ENCODE measurements at places on chromosomes 4 and X.

- no peak for DNase-seq
These were observed 5.0 kb upstream of the MSANTD1 start for GRCh38 chr4:3244002-3244401.

DNA sequence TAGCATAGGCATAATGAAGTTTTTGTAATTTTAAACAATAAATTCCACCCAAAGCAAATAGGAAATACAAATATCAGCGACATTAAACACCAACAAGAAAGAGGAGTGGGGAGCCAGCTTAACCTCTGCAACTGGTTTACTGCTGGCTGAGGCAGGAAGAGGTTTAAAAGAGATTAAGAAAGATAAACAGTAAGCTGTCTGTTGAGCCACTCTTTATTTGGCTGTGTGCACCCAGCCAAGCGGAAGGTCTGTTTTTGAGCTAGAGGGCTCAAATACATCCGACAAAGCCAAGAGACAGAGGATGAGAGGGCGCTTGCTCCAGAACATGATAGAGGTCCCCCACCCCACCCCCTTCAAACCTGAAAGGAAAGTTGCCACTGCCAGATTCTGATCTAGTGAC, 191.4 kb downstream of the MGST2 start:
- no peak for DNase-seq

DNA sequence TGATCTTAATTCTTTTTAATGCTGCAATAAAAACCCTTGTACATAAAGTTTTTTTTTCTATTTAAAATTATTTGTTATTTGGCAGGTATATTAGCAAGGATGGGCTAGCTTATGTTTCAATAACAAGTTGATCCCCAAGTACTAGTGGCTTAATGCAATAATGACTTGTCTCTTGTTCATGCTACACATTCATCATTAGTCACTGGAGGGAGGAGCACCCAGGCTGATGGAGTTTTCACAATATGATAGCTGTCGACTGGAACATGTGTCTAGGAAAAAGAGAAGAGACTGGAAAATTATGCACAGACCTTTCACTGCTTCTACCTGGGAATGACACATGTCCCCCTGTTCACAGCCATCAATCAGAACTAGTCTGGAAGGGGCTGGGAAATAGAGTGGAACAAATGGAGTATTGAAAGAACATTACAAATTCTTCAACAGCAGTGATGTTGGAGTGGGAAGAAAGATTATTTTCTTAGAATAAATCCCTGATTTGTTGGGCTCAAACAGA, 387.9 kb upstream of the RPS6KA3 start:
- DNase-seq = no peak

- DNase-seq = peak; percentile 36
These were observed 70.2 kb downstream of the CD38 start for GRCh38 chr4:15848191-15848842.

DNA sequence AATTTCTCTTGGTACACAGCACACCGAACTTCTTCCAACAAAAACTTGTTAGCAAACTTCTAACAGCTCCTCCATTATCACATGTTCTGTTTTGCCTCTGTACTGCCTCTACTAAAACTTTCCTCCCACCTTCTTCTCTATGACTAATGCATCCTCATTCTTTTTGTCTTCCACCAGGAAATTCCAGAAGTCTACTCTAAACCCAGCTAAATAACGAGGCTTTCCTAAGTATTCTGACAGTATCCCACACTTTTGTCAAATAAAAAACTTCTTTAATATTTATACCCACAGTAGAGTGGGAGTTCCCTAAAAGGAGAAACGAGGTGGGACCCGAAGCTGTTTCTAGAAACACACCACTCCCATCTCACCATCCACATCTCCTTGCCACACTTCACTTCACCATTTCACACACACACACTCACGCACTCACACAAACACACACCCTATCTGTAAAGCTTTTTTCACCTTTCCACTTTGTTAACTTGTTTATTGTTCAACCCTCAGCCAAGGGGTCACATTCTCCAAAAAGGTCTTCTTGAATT, 280.3 kb downstream of the ARAP2 start:
- peak; percentile 16 for DNase-seq

- no peak for DNase-seq
These were observed 16.1 kb downstream of the LRP2BP start for GRCh38 chr4:185379326-185380295.

DNA sequence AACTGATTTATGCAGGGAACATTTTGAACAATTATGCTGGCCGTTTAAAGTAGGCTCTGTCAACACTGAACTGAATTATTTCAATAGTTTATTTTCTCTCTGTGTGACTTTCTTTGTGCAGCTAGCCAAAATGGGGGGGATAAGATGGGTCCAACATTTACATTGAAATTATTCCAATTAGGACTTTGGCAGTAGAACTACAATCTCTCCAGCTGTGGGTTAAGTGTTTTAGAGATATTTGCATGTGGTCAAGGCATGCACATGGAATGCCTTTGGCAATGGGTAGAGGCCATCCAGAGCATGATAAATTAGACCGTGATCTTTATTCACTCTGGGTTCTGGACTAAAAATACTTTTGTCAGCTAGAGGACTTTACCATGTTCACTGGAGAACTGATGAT, 107.9 kb upstream of the ELOVL6 start:
- DNase-seq = no peak

DNA sequence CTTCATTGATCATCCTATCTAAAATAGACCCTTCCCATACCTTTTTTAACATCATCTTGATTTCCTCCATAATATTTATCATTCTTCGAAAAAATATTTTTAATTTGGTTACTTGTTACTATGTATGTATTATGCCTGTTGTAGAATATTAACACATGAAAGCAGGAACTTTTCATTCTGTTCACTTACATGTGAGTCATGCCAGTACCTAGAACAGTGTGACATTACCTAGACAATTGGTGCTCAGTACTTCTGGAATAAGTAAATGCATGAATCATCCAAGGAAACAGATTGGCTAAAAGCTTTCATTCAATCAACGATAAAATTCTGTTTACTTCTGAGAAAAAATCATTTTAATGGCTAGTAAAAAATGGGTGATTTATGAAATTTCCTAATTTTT, 76.4 kb downstream of the CXXC4 start:
- DNase-seq = no peak

- no peak for DNase-seq
These were observed 28.6 kb upstream of the KIAA0232 start for GRCh38 chr4:6753891-6754290.

DNA sequence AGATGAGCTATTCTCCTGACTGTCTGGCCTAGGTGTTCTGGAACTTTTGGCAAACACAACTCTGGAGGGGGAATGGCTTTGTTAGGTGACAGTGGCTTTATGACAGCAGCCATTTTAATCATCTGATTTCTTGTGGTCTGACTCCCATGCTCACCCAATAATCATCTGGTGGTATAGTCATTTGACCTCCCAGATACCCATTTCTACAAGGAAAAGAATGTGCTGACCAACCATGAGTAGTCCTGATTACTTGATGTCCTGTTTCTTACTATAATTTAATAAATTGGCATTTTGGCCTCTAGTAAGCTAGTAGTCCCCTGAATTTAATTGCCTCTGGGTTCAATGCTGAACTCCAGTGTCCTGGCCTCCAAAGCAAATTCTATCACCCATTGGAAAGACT, 109.9 kb upstream of the DUSP21 start:
- DNase-seq = no peak

DNA sequence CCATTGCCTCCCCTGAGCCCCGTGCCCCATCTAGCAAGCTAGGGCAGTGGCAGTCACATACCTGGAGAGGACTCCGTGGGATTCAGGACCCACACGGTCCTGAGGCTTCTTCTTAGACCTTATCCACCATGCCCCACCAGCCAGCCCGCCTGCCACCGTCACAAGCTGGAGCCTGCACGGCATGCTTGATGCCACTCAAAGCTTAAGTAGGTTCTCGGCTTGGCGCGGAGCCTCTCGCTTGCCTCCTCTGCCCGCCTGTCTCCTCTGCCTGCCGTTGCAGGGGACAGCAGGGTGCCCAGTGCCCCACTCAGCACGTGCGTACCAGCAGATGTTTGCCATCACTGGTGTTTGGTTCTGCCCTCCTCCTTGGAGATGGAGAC, 14.1 kb downstream of the PSAPL1 start:
- no peak for DNase-seq

DNA sequence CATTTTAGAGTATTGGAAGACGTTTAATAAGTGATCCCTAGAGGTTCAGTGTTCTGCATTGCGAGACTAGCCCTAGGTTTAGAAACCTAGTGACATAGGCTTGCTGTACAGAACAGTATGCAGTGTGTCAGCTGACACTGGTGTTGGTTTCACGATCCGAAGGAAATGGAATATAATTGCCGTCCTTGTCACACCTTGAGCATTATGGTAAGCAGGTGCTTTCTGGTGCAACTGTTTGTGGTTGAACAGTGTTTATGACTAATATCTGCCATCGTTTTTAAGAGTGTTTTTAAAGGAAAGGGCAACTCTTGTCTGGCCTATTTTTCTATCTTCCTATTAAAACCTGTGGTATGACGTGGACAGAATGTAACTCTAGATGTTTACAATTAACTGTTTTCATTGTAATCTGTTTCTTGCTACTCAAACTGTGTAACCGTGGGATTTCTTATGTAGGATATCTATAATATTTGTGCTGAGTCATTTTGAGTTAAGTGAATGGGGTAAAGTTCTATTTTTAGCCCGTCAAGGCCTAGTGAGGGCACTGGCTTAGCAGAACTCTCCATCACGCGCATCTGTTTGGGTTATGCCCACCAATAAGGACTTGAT, 53.8 kb upstream of the TBC1D14 start:
- peak; percentile 5 for DNase-seq

DNA sequence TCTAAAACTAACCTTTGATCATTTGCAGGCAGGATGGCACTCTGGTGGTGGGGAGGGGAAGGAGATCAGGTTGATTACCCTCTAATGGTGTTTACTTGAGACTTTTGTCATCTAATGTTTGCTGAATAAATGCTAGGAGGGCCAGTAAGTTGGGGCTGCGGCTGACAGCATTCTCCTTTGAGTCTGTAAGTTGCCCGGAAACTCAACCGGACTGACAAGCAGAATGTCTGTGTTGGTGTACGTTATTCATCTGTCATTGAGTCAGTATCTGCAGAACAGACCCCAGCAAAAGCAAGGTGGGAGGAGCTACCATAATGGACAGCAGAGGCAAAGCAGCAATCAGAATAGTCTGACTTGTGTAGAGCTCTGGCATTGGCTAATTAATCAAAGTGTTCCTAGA, 1210.6 kb upstream of the PABPC4L start:
- DNase-seq = no peak

GRCh38 chrX:14344172-14344940, 185.0 kb upstream of the GLRA2 start:
- no peak for DNase-seq

DNA sequence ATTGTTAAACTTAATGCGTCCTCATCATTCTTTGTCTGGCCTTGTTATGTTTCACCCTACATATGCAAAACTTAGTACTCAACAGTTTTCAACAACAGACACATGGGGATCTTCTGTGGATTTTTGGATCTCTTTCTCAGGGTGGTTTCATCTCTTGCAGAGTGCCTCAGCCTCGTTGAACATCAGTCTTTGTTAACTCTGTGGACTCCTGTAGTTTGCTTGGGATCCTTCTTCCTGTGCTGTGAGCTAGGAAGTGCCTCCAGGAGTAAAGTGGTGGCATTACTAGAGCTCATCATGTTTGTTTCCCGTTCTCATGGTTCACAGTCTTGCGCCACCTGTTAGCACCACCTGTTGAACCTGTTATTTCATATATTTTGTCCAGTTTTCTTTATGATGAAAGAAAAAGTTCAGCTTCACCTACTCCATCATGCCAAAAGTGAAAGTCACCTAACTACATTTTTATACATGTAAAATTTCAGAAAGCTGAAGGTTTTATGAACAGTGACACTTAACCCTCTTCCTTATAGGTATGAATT, 27.5 kb upstream of the NDUFC1 start:
- DNase-seq = no peak

GRCh38 chrX:47863187-47863586, 26.5 kb downstream of the ZNF81 start:
- no peak for DNase-seq

DNA sequence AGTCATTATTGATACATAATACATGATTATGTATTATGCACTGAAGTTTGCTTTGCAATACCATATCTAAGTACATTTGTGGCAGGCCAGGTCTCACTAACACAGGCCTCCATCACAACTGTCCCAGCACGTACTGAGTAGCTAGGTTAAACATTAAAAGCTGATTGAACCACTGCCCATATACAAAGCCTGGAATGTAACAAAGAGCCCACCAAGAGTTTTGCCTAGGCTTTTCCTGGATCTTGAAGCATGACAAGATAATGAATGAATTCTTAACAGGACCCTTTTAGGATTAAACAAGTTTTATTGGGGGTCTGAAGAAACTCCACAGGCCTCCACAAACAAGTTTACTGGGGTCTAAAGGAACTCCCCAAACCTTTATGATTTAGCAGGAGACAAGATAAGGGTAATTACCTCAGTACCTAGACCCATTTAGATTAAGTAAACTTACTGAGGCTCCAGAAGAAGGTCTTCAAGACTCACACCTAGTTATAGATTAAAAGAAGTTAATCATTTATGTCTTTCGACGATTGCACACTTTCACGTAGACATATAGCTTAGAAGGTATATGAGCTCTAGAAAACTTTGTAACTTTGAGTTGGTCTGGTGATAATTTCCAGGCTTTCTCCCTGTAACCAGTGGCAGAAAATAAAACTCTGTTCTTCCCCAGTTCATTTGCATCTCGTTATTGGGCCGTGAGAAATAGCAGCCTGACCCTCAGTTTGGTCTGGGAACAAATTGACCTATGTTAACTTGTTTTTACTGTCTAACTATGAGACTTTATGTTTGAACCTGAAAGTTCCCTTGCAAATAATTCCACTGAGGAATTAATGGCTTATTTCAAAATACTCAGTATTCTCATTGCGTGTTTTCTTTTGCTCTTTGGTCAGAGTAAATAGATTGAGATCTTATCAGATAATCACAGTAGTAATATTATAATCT, 84.8 kb downstream of the PHEX start:
- no peak for DNase-seq

GRCh38 chrX:121320441-121320840, 273.0 kb downstream of the GLUD2 start:
- no peak for DNase-seq

DNA sequence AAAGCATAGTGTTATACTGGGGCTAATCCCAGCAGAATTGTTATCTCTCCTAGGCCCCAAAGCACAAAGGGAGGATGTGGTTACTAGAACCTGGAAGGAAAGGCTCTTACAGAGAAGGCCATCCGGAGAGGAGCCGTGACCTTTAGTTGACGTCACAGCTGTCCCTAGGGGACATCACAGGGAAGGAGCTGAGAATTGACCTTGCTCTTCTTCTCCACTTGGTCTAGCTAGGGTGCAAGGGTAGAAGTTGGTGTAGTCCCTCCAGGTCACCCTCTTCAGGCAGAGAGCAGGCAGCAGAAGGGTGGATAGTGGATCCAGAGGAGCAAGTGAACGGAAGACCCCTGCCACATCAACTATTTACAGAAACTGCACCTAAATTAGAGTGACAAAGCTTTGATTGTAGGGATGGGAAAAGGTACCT, 22.8 kb upstream of the FGF2 start:
- no peak for DNase-seq

DNA sequence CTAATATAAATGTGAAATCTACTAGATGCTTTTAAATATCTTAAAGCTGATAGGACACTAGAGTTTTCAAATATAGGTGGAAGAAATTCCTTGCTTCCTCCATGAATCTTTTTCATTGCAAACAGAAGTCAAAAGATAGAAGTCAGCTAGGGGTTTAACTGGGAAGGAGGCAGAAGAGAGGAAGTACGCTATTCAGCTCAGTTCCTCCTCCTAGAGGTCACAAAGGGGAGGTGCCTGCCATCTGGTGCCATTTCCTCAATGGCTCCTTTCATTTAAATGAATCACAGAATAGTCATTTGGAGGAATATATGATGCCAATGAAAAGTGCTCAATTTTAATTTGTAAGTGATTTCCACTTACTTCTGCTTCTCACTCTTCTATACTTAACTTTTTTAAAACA, 8.5 kb downstream of the COL25A1 start:
- peak; percentile 18 for DNase-seq

Measured in urothelium cell line (cell line).